Hindlimb muscle (tissue), 1 donor: ENCODE measurements at places on chromosomes 16 and 17. TPM values are rescaled to one million over a fixed set of nuclear protein-coding genes. Genes with fewer than 3 reads are reported as not detected.

- DNase-seq, result no peak
Measured at GRCh38 chr17:33055171-33055611, 63.5 kb downstream of the SPACA3 start.

- DNase-seq, result no peak
Measured at GRCh38 chr17:8599351-8600011, 31.0 kb downstream of the MYH10 start.

DNA sequence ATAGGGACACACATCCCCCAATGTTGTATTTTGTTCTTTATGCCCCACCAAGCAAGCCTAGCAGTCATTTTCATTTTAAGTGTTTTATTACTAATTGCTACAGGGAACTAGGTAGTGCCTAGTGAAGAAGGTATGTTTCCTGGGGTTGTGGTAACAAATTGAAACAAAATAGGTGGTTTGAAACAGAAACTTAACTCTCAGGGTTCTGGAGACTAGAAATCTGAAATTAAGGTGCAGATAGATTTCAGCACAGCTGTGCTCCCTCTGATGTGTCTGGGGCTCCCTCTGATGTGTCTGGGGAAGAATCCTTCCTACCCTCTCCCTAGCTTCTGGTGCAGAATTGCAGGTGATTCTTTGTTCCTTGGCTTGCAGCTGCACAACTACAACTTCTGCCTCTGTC is 390.1 kb downstream of the ZFHX3 start:
- no peak for DNase-seq

The NEUROD2 gene
- 0.05 TPM for polyA plus RNA-seq

GRCh38 chr17:60169921-60170817 is 20.4 kb downstream of the CA4 start:
- no peak for DNase-seq

DNA sequence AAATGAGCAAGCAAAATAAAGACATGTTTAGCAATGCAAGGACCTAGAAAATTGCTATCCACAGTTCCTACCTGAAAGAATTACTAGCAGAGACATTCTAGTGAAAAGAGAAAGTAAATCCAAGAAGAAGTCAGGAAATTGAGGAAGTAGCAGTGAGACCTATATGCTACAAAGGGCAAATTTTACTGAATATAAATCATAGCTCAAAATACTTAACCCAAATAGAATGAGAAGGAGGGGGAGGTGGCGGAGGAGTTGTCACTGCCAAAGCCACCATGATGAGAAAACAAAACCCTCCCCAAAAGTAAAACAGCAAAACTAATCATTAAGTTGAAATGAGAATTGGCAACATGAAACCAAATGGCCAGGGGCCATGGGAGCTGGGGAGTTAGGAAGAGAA is 39.3 kb downstream of the PITPNM3 start:
- DNase-seq, result no peak

GRCh38 chr17:51034800-51035199 is 85.9 kb downstream of the SPAG9 start:
- DNase-seq, result no peak

GRCh38 chr16:68367030-68367429 is 56.2 kb downstream of the PRMT7 start:
- no peak for DNase-seq

GRCh38 chr17:66146394-66146793 is 45.5 kb downstream of the CEP112 start:
- no peak for DNase-seq

The ABCC1 gene
- 4.5 TPM for polyA plus RNA-seq

- DNase-seq, result no peak
Measured at GRCh38 chr16:75062135-75062975, 54.2 kb downstream of the LDHD start.

GRCh38 chr16:11207646-11208045 is 48.4 kb downstream of the SOCS1 start:
- DNase-seq, result no peak

GRCh38 chr16:56858374-56858773 is 6.6 kb upstream of the SLC12A3 start:
- no peak for DNase-seq

DNA sequence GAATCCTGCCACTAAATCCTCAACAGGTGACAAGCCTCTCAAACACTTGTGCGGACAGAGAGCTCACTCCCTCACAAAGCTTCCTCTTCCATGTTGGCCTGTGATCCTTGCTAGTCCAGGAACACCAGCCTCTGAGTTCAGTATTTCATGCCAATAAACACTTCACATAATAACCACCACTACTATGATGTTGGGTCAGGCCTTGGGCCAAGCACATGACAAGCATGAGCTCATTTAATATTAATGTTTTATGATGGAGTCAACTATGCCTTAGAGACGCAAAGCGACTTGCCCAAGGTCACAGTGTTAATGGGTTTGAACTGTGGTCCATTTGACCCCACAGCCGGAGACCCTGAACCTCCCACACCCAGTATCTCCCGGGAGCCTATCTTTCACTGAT is 129.1 kb downstream of the GAS7 start:
- DNase-seq, result no peak

The CD300LB gene
- polyA plus RNA-seq, result 0.23 TPM

- no peak for DNase-seq
Measured at GRCh38 chr16:12685806-12686205, 117.9 kb downstream of the CPPED1 start.
